Amniotic stem cell (primary cell): ENCODE measurements at places on chromosomes 3 and 15.

DNA sequence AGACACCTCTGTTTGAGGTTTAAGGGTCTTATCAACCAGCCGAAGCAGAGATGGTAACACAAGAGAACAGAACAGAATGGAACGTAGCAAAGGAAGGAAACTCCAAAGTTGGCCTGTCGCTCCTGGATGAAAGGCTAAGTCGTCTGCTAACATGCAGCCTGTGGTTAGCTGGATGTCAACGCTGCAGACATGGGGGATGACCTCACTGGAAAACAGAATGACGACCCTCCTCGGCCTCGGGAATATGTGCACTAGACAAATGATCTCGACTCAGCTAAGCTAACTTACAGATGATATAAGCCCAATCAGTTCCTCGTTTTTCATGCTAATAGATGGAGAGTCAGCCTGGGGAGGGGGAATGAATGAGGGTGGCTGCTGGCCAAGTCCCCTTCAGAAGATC is 177.8 kb upstream of the LRTM1 start:
- DNase-seq = no peak

DNA sequence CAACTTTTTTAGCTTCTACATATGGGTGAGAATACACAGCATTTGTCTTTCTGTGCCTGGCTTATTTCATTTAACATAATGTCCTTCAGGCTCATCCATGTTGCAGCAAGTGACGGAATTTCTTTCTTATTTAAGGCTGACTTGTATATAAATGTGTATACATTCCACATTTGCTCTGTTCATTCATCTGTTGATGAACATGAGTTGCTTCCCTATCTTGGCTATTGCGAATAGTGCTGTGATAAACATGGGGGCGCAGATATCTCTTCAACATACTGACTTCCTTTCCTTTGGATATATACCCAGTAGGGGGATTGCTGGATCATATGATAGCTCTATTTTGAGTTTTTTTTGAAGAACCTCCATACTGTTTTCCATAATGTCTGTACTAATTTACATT is 332.5 kb downstream of the CACNA2D3 start:
- no peak for DNase-seq

DNA sequence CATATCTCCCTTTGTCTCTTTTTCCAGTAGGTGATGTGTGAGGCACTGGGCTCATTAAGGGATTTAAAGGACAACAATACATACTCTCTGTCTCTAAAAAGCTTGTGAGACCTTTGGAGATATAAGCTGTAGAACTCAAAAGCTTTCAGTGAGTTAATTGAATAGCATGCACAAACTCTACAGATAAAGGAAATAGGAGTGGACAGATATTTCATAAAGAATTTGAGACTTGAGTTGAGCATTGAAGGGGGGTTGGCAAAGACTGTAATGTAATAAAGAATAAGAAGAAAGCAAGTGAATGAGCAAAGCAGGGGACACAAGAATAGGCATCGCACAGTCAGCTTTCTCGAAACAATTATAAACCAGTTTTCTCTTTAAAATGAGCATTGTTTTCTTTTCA is 583.4 kb upstream of the DPPA4 start:
- DNase-seq = no peak

DNA sequence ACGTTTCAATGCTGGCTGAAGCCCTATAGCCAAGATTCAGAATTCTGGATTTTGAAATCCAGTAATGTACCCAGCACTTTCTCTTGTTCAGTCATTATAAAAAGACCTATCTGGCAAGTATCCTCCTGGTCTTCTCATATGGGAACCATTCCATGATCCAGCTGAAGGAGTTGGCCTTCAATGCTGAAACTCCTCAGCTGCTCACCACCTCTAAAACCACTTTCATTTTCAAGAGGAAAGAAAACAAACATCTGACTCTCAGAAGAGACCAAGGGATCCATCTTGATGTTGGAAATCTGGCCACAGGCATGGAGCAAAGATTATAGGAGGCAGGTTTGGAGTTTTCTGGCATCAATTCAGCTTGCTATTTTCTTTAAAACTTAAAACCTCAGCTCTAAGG is 235.4 kb downstream of the FMN1 start:
- DNase-seq = no peak

DNA sequence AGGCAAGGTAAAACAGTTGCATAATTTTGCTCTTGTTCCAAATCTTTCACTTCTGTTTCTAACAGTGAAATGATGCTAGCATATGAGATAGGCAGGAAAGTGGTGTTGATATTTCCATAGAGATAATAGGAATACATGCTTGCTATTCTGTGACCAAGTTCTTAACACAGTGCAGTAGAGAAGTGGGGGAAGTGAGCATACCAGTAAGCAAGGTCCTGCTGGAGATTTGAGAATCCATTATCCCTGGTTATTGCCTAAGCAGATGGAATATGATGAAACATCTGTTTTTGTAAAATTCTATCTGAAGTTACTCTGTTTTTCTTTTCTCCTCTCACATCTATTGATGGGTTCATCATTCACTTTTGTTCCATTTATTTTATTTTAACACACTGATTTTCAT is 28.7 kb downstream of the USP8 start:
- DNase-seq = no peak

DNA sequence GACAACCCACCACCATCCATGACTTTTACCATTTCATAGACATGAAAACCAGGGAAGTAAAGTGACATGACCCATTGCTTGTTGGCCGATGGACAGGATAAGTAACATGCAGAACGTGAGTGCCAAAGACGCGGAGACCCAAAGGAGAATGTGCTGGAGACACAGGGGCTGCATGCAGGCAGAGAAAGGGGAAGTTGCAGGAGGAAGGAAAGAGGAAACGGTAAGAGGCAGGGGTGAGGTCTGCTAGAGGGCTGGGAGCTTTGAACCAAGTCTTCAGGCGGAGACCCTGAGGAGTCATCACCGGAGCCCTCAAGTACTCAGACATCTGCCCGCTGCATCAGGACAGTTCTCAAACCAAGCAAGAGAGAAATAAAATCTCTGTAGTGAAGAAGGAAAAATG is 34.9 kb downstream of the MAGEF1 start:
- no peak for DNase-seq

GRCh38 chr3:58835086-58835485 is 168.5 kb upstream of the FAM3D start:
- no peak for DNase-seq

DNA sequence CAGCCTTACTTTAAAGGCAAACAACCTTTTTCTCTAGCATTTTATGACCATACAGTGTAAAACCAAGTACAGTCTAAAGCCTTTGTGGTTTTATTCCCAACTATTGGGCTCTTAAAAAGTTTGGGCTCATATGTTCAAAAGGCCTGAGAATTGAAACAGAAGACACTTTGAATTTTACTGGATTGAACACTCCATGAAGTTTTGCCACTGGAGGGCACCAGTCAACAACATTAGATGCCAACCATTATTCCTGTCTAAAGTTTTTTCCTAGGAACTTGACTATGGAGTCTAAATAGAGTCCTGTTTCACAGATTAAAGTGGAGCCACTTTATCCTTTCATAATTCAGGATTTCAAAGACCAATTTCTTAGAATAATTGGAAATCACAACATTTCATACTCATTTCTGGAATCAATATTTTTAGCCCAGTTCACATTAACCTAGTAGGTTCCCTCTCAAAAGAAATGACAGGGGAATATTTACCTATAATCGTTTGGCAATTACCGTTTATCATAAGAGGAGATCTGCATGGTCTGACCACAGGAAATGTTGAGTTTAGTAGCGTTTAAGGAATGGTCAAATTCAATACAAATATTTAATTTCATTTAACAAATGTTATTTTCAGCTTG is 244.1 kb upstream of the PDZRN3 start:
- DNase-seq = no peak

DNA sequence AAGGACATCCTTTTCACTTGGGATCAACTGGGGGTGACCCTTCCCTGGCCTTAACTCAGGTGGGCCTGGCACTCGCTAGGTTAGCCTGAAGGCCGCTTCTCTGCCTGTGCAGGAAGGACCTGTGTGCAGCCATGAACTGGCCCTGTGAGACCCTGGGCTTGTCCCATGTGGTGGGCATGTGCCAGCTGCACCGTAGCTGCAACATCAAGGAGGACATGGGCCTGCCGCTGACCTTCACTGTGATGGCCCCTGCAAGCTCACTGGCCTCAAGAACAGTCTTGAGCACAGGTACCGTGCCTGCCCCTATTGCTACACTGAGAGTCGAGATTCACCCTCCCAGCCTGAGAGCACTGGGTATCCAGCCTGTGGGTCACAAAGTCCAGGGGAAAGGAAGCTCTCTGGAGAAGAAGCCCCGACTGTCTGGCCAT is 43.0 kb downstream of the SAXO2 start:
- no peak for DNase-seq

DNA sequence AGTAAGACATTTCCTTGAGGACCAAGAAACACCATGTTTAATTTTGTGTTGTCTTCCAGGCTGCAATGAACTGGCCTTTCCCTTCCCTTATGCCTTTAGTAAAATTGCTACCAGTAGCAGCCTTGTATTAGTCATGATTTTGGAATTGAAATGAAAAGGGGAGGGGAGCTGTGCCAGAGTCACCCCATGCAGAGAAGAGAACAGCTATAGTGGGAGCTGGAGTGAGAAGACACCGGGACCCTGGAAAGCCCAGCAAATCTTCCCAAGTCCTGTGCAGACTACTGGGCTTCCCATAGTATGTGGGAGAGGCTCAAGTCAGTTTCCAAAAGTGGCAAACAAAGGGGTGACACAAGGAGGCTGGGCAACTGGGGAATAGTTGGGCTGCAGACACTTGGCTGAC is 178.5 kb downstream of the NR1D2 start:
- DNase-seq = no peak

GRCh38 chr15:27061739-27062138 is 90.8 kb downstream of the GABRG3 start:
- no peak for DNase-seq

DNA sequence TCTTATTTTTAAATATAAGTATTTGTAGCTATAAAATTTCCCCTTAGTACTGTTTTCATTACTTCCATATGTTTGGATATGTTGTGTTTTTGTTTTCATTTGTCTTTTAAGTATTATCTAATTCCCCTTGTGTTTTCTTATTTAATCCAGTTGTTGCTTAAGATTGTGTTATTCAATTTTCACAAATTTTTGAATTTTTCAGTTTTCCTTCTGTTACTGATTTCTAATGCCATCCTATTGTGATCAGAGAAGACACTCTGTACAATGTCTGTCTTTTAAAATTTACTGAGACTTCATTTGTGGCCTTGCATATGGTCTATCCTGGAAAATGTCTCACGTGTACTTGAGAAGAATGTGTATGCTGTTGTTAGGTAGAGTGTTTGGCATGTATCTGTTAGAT is 795.6 kb upstream of the CFAP20DC start:
- no peak for DNase-seq

DNA sequence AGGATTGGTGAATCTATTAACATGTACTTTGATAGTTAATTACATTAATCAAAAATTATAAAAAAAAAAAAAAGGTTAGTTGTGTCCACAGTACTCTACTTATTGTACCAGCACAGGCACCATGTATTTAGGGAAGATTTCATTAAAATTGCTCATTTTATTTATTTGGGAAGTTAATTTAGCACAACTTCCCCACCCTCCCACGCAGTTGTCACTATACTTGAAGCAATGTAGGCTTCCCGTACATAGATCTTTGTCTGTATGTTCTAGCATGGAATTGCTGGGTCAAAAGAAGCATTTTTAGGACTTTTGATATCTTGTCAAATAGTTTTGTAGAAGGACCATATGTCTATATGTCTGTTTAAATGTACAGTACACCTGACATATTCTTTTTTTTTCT is 4.4 kb downstream of the GPR27 start:
- DNase-seq = no peak

DNA sequence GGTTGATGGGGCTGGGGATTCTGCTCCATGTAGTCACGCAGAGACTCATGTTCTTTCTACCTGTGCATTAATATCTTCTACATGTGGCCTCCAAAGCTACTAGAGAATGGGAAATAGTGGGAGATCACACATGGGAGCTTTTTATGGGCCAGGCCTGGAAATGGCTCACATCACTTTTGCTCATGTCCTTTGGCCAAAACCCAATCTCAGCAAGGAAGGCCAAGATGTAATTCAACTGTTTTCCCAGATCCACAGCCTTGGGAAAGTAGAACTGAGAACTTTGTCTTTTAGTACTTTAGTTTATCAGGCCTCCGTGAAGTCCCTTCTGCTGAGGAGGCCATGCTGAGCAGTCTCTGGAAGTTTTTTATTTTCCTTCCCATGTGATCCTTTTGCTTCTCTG is 73.2 kb upstream of the SLC4A7 start:
- DNase-seq = no peak

DNA sequence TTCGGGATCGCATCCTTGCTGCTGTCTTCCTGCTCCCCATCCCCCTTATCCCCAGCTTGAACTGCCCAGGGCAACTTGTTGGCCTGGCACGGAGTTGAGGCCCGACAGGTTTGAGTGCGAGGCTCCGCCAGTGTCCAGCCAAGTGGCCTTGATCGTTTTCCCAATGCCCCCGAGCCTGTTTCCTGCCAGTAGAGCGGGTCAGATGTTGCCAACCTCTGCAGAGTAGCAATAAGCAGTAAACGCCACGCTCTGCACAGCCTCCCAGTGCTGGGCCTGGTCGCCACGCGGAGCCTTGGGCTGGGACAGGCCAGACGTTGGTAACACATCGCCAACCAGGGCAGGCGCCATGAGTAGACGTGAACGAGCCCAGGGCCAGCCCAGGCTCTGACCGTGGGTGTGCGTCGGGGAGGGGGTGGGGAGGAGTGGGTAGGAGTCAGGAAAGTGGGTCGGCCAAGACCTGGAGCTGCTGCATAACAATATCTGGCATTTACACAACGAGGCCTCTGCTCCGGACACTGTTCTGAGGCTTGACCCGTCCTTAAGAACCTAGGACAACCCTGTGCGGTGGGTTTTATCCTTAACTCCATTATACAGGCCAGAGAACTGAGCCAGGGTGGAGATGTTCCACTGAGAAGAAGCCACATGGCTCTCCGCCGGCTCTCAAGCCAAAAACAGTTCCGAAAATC is 444 bp upstream of the ABHD14A start:
- no peak for DNase-seq
